ENCODE measurements at places on chromosomes 13 and 19.

DNA sequence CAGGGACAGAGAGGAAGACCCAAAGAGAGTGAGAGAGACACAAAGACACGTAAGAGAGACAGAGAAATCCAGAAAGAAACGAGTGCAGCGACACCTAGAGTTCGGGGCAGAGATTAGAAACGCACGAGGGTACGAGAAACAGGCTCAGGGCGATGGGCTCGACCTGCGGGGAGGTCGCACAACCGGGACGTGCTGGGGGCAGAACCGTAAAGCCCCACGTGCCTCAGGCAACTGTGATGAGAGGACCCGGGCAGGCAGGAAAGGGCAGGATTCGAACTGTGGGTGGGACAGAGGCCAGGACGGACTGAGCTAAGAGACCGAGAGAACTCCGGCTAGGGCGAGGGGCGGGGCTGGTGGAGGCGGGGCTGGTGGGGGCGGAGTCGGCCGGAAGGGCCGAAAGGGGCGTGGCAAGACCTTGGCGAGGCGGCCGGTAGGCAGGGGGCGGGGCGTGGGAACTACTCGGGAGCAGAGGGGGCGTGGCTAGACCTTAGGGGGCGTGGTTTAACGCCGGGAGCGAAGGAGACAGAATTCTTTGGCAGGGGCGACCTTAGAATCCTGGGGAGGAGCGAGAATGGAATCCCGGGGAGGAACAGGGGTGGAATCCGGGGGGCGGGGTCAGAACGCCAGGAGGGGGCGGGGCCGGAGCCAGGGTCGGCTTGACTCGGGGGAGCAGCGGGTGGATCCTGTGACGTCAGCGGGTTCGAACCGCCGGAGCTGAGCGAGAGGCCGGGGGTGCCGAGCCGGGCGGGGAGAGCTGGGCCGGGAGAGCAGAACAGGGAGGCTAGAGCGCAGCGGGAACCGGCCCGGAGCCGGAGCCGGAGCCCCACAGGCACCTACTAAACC, at the start of gene NECTIN2:
NECTIN2 (plus strand) TSS at position 686 of the 843 bp plus-strand sequence. CDS start 229 bp downstream, outside the sequence.
- peak; percentile 92 for DNase-seq

DNA sequence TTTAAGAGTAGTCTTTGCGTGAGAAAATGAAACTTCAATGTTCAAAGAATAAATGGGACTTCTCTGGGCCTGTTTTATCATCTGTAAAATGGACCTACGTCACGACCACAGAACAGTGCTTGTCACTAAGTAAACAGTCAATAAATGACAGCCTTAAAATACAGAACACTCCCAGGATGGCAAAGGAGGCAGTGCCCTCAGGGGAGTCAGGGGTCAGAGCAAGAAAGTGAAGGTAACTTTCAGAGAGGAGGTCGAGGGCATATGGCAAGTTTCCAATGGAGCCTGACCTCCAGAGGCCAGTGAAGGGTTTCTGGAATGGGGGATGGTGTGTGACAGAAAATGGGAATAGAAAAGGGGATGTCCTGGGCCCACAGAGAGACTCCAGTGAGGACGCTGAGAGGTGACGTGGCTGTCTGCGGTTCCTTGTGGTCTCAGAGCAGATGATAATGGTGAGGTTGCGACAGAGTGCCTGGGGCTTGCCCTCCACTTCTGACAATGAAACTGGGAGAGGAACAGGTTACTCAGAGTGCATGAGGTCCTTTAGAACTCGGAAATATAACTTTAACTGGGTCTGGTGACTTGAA, 91.8 kb downstream of the UBL3 start:
- peak; percentile 86 for DNase-seq

GRCh38 chr19:7928334-7928706, 2.4 kb upstream of the CTXN1 start:
- DNase-seq: no peak

GRCh38 chr13:46278474-46278873, 66.7 kb downstream of the LRRC63 start:
- DNase-seq: no peak

DNA sequence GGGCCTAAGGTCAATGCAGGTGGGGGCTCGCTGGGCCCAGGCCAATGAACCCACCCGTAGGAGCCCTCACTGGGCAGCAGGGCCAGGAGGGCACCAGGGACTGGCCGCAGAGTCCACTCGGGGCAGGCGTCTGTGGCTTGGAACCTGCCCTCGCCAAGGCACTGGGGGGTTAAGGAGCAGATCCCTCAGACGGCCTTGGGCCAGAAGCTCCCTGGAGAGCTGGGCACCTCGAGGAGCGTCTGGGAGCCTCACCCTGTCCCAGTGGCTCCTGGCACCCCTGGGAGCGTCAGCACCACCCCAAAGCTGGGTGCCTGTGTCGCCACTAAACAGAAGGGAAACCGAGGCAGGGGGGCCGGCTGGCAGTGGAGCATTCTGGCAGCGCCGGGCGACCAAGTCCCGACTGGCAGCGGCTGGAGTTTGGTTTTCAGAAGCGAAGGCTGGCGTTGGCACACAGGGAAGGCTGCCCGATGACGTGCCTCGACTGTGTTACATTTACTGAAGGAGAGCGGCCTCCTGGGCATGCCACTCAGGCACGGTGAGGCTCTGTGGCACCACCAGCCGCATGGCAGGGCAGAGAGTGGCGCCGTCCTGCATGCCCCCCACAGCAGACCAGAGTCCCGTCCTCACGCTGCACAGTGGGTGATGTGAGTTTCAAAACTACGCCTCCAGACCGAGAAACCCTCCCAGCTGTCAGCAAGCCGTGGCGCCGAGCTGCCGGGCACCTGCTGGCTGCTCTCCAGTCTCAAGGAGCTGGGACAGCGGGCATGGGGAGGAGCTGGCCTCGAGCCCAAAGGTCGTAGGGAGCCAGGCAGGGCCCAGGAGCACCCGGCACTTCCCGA, 9.2 kb upstream of the MEX3D start:
- DNase-seq: no peak

DNA sequence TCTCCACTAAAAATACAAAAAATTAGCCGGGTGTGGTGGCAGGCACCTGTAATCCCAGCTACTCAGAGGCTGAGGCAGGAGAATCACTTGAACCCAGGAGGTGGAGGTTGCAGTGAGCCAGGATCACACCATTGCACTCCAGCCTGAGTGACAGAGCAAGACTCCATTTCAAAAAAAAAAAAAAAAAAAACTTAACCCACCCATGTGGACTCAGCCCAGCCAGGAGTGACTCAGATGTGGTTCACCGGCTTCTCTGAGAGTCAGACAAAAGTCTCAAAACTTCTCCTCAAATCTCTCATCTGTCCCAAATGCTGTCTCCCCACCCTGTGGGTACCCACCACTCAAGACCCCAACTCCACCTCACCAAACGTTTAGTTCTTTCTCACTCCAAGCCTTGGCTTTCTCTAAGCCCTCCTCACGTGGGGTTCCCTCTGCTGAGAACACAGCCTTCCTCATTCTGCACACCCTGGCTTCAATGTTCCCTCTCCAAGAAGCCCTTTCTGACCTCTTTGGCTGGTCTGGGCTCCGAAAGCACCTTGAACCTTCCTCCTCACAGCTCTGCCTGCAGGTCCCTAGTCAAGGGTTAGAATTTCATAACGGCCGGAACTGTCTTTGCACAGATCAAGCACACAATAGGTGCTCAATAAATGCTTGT, 11.1 kb upstream of the RAB3A start:
- no peak for DNase-seq

- DNase-seq: no peak
Observed at GRCh38 chr13:25067064-25067463, 28.9 kb upstream of the PABPC3 start.

GRCh38 chr13:19984430-19985218, 26.1 kb downstream of the ZMYM2 start:
- peak; percentile 67 for DNase-seq

Data from activated effector memory CD4-positive, alpha-beta T cell treated with anti-CD3 and anti-CD28 coated beads, Interleukin-2, amount 50 U/mL, for 16 hours (primary cell).